G401 (cell line): ENCODE measurements at places on chromosomes 7 and 10. TPM values are rescaled to one million over a fixed set of nuclear protein-coding genes. Genes with fewer than 3 reads are reported as not detected.

GRCh38 chr10:109928475-109928891 is 5.2 kb upstream of the XPNPEP1 start:
- DNase-seq: no peak

- DNase-seq: no peak
Measured at GRCh38 chr7:40587419-40587818, 452.6 kb downstream of the SUGCT start.

DNA sequence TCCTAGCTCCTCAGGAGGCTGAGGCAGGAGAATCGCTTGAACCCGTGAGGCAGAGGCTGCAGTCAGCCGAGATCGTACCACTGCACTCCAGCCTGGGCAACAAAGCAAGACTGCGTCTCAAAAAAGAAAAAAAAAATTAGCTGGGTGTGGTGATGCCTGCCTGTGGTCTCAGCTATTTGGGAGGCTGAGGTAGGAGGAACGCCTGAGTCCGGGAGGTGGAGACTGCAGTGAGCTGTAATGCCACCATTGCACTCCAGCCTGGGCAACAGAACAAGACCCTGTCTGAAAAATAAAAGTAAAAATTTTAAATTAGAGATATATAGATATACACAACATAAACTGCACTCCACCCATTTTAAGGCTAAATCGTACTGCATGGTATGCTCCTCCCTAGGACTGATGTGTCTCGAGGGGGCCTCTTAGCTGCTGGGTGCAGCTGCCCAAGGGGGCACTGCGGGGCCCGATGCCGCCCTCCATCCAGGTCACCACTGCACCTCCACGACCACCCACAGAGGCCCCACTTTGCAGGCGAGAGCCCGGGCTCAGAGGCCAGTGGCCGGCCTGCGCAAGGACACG is 40.9 kb upstream of the FOXK1 start:
- no peak for DNase-seq

Gene MKI67
- total RNA-seq: 9.2 and 13.8 TPM in 2 replicates

- no peak for DNase-seq
Measured at GRCh38 chr10:82472406-82473335, 597.7 kb downstream of the NRG3 start.

Gene GHRHR
- not detected in 2 replicates for total RNA-seq

Gene LIPN
- total RNA-seq: not detected in 2 replicates

GRCh38 chr10:28219251-28219650 is 83.6 kb downstream of the MPP7 start:
- DNase-seq: no peak

DNA sequence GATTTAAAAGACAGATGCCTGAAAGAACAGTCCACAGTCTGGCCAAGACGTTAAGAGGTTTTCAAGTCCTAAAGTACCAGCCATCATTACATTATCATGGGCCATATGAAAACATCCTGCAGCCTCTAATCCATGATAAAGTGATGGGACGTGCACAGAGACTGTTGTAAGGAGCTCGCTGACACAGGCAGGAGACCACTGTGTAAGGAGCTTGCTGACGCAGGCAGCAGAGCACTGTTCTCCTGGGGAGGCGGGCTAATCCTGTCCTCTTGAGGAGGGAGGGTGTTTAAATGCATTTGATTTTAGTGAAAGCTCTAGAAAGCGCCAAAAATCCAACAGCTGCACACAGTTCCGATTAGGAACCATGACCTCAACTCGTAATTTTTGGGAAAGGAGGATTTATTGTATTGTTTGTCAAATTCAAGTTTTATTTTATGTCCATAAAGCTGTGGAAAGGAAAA is 16.9 kb downstream of the SVIL start:
- no peak for DNase-seq

Gene SDK1
- total RNA-seq: not detected in 2 replicates

GRCh38 chr7:38318803-38319416 is 45.5 kb upstream of the TARP start:
- DNase-seq: peak; percentile 15

DNA sequence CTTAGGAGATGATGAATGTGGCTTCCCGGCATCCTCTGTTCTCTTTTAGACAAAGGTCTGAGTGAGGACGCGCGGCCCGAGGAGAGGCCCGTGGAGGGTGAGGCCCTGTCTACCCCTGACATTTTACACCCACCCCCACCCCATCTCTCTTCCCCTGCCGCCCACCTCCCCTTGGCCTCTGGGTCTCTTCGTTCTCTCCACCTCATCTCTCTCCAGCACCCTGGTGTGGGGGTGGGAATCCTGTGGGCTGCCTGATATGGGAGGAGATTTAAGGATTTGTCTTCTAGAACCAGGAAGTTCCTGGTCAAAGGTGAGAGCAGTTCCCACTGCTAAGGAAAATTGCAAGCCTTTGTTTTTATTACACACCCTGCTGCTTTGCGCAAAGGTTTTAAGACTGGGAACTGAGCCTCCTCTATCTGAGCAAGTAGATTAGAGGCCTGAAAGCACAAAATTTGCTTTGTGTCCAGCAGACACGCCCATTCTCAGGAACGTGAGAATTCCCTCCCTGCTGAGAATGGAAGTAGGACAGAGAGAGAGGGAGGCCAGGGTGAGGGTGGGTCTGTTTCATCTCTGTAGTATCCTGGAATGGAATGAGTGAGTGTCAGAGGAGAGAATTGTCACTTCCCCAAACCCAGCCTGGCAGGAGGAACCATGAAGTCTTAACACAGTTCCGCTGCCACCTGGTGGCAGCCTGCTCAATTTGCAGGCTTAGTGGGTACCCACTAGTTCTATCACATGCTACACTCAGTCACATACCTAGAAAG is 91.2 kb downstream of the GTF2IRD1 start:
- DNase-seq: peak; percentile 6

- DNase-seq: no peak
Measured at GRCh38 chr7:142454862-142455261, 197.0 kb upstream of the PRSS58 start.
